Inflammatory macrophage treated with lipopolysaccharide for 1 hour (primary cell): ENCODE measurements at places on chromosomes 3 and 15.
A peak's percentile ranks its signal among the peaks of the same experiment; 100 is the strongest.

- DNase-seq = no peak
These were observed 3.8 kb downstream of the ZNF592 start for GRCh38 chr15:84752195-84752594.

DNA sequence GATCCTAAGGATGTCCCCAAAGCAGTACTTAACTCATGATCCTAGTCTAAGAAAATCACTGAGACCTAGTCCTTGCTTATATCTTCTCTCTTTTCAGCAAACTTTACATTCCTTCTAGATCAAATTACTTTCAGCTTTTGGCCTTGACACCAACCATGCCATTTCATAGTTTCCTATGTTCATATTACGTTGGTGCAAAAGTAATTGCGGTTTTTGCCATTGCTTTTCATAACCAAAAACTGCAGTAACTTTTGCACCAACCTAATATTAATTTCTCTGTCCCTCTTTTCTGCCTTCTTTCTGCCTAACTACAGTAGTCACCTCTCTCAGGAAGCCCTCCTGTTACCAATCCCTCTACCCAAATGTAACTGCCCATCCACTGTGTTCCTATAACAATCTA lies 36.8 kb downstream of the CCDC191 start:
- DNase-seq = no peak

- no peak for DNase-seq
These were observed 360.1 kb downstream of the LSAMP start for GRCh38 chr3:116084999-116085791.

GRCh38 chr3:40456940-40457823 lies at the start of gene RPL14:
Gene RPL14, plus strand, starts transcription at chr3:40457339. Its CDS starts 133 bp downstream, at chr3:40457472.
- peak; percentile 95 for DNase-seq

GRCh38 chr3:71484047-71484446 lies 99.5 kb downstream of the FOXP1 start:
- no peak for DNase-seq
